ENCODE measurements at places on chromosomes 16 and 17.

DNA sequence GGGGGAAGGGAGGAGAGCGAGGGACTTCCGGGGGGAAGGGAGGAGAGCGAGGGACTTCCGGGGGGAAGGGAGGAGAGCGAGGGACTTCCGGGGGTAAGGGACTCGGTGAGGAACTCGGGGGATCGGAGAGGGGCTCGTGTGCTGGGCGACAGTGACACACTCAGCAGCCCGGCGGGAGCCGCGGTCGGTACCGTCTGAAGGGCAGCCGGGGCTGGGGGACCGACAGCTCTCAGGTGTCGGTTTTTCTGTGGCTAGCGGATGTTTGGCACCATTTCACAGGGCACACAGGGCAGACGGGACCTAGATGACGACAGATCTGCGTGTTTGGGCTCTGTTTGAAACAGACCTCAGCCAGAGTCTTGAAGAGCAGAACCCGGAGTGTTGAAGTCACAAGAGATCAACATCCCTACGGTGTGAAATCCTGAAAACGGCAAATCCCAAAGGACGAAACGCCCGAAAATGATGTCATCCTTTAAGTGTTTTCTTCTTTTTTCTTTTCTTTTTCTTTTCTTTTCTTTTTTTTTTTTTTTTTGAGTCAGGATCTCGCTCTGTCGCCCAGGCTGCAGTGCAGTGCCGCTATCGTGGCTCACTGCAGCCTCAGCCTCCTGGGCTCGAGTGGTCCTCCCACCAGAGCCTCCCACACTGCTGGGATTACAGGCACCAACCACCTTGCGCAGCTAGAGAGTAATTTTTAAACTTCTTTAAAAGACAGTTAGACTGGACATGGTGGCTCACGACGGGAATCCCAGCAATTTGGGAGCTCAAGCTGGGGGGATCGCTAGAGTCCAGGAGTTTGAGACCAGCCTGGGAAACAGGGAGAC, 23.9 kb downstream of the ZNF778 start:
- DNase-seq, result peak; percentile 86

- DNase-seq, result no peak
These were observed 26.9 kb upstream of the ALDH3A2 start for GRCh38 chr17:19621697-19622096.

GRCh38 chr17:80762076-80762475, 217.4 kb downstream of the RPTOR start:
- no peak for DNase-seq

DNA sequence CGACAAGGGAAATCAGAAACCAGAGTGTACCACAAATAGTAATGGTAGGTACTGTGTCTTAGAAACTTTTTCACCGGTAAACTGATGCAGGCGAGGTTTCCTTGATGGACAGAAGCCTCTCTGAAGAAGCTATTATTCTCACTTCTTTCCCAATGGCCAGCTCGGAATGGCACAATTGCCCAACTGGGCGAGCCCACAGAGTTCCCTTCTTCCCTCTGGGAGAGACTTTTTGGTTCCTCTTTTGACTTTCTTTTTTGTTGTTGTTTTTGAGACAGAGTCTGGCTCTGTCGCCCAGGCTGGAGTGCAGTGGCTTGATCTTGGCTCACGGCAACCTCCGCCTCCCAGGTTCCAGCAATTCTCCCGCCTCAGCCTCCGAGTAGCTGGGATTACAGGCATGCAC, 16.9 kb downstream of the SLC43A2 start:
- no peak for DNase-seq

DNA sequence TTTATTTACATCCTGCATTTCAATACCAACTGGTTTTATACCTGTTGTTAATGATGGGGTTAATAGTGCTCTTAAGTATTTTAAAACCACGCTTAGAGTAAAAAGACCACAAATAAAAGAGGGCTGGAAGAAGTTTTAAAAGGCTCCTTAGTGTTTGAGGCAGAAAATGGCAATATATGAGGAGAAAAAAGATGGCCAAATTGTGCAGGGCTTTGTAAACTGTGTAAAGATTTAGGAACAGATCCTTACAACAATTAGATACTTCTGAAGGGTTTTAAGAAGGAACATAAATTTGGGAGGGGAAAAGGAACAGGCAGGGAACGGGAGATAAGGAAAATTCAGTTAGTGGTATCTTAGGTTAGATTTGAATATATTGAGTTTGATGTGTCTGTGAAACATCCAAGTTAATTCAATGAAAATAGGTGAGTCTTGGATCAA, 12.7 kb downstream of the CDC27 start:
- no peak for DNase-seq

- DNase-seq, result no peak
These were observed 88.3 kb downstream of the TMEM132E start for GRCh38 chr17:34667656-34668055.

- no peak for DNase-seq
These were observed 2.8 kb upstream of the SOCS1 start for GRCh38 chr16:11258553-11259492.

DNA sequence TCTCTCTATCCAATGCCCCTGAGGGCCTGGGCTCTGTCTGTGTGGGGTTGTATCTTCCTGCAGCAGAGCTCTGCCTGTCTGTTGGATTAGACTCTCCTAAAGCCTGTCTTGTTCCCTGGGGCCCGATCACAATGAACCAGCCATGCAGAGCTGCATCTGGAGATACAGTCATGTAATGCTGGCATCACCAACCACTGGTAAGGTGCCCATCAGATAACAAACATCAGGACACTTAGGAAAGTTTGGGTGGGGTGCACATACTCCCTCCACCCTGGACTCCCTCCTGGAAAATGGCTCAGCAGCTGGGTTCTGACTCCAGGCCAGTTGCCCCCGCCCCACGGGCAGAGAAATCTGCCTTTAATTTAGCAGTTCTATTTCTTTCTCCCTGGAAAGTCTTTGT, 61.3 kb upstream of the BRD7 start:
- DNase-seq, result no peak

- DNase-seq, result no peak
These were observed 191.5 kb downstream of the SEC14L1 start for GRCh38 chr17:77332034-77332971.

GRCh38 chr16:48347980-48348379, 37.2 kb downstream of the SIAH1 start:
- DNase-seq, result peak; percentile 19

GRCh38 chr16:6192984-6193383, 1095.4 kb upstream of the EEF2KMT start:
- peak; percentile 59 for DNase-seq

DNA sequence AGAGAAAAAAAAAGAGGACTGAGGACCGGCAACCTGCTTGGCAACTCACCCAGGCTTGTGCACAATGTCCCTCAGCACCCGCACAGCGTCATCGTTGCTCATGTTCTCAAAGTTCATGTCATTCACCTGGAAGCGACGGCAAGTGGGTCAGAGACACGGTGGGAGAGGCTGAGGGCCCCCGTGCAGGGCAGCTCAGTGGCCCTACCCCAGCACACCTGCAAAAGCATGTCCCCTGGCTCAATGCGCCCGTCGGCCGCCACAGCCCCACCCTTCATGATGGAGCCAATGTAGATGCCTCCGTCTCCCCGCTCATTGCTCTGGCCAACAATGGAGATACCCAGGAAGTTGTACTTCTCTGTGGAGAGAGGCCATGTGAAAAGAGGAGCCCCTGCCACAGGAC, 5.4 kb downstream of the DVL2 start:
- no peak for DNase-seq

- DNase-seq, result peak; percentile 9
These were observed 69.2 kb upstream of the WSB1 start for GRCh38 chr17:27224526-27225315.

- peak; percentile 62 for DNase-seq
These were observed 101.2 kb downstream of the FTO start for GRCh38 chr16:53805113-53805512.

- DNase-seq, result no peak
These were observed 55.3 kb downstream of the SOCS3 start for GRCh38 chr17:78304549-78305037.

- DNase-seq, result no peak
These were observed 10.3 kb downstream of the PHAF1 start for GRCh38 chr16:67120025-67120424.

DNA sequence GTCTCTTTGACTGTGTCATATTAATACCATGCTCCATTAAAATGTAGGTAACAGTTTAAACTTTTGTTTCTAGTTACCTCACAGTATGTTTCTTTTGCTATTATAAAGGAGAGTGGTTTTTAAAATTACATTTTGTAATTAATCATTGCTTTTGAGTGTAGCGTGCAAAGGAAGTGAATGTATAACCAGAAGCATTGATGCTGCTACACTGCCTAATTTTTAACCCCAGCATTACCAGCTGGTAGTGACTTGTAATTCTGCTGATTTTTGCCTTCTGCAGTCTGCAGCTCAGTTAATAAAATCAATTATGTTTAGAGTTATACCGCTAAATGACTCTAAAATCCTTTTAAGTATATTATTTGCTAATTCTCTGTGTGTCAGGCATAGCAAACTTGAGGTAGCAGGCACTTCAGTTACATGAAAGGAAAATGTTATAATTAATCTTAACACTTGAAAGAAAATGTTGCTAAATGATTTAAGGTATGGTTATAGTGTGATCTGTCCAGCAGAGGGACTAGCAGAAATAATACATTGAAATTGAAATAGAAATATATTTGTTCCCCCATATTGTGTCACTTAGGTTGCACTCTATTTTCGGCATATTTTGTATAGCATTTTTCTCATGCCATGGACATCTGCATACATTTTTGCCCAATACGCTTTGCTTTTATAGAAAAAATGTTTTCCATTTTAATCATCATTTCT, 388.5 kb downstream of the CNTNAP4 start:
- DNase-seq, result no peak

- DNase-seq, result no peak
These were observed 15.8 kb downstream of the TMEM98 start for GRCh38 chr17:32943647-32944191.

- DNase-seq, result no peak
These were observed 2.9 kb downstream of the APOBR start for GRCh38 chr16:28497386-28497785.

GRCh38 chr16:89969741-89970410, 21.3 kb downstream of the DEF8 start:
- DNase-seq, result no peak

- no peak for DNase-seq
These were observed 2.2 kb downstream of the ZNF276 start for GRCh38 chr16:89723279-89724250.

- no peak for DNase-seq
These were observed 178.0 kb downstream of the ABCC12 start for GRCh38 chr16:47977802-47978201.

DNA sequence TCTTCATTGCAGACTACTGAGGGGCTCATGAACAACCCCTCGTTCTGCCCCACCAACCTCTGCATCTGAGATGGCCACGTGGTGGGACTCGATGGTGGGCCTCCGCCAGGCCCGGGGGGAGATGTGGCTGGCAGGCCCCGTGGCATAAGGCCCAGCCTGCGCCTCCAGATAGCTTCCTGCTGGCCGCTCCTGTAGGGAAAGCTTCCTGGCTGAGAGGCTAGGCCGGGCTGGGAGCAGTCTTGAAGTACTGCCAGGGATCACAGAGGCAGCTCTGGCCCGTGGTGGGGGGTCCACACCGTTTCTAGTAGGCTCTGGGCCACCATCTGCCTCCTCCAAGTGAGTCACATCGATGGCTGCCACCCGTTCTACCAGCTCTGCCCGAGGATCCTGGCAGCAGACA, 7.6 kb downstream of the CAMKK1 start:
- no peak for DNase-seq

DNA sequence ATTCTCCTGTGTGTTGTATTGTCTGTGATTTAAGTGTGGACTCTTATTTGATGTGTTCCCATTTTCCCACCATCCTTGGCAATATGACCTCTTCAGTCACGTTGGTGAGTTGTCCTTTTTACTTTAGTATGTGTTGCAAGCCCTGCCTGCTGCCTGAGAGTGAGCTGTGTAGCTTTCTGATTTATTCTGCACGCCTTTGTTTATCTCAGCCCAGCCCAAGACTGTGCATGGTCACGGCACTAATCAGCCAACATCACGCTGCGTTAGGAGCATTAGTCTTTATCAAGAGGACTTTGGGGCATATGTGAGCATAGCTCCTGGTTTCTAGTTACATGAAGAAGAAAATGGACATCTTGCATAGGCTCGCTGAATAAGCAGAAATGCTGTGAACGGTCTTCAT, 6.0 kb downstream of the TOM1L1 start:
- DNase-seq, result no peak

GRCh38 chr16:3637371-3637923, 17.0 kb upstream of the DNASE1 start:
- DNase-seq, result peak; percentile 67

DNA sequence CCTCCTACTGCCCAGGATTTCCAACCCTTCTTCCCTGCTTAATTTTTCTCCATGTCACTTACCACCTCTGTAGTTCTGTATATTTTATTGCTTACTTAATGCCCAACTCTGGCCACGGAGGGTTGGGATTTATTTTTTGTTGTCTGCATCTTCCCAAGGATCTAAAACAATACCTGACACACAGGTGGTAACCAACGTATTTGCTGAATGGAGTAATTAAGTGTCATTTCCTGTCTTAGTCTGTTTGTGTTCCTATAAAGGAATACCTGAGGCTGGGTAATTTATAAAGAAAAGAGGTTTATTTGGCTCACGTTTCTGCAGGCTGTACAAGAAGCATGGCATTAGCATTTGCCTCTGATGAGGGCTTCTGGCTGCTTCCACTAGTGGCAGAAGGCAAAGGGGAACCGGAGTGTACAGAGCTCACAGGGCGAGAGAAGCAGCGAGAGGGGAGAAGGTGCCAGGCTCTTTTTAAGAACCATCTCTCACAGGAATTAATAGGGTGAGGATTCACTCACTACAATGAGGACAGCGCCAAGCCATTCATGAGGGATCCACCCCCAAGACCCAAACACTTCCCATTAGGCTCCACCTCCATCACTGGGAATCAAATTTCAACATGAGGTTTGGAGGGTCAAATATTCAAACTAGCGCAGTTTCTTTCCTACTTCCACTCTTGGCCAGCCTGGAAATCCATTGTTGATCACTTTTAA, 44.8 kb downstream of the ERN1 start:
- peak; percentile 76 for DNase-seq

DNA sequence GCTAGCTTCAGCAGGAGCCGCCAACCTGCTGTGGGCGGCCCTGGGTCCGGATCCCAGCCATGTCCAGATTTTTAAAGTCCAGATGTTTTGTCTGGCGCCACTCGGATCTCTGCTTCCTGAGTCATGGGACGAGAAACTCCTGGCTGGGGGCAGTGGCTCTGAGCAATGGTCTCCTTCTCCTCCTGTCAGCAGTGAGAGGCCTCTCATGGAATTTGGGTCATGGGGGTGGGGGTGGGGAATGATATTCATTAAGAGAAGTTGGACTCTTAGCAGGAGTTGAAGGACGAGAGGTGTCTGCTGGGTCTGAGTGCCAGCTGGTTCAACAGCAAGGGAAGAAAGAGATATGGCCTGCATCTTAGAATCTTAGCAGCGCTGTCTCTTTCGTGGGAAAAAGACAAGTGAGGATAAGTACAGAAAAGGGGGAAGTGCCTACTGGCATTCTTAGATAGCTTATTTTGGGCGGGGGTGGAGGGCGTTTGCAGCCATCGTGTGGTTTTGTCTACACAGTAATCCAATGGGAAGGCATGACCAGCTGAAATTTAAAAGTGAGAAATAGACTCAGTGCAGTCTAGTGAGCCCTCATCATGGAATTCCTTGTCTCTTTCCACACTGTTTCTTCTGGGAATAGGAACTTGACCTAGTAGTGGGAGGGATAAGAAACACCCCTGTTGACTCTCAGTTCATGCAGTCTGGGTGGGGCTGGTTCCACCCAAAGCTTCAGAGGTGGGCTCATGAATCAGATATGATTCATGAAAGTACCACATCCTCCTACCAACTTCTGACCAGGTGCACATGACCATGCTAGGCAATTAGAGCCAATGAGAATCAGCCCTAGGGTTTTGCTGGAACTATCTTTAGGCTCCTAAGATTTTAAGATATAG, 80.5 kb downstream of the MYH13 start:
- DNase-seq, result no peak

GRCh38 chr17:83100853-83101391, 21.5 kb downstream of the METRNL start:
- DNase-seq, result no peak
